Stimulated activated CD8-positive, alpha-beta memory T cell treated with anti-CD3 and anti-CD28 coated beads, Interleukin-15, amount 100 ng/mL, for 48 hours (primary cell): ENCODE measurements at places on chromosomes 3 and 15.

DNA sequence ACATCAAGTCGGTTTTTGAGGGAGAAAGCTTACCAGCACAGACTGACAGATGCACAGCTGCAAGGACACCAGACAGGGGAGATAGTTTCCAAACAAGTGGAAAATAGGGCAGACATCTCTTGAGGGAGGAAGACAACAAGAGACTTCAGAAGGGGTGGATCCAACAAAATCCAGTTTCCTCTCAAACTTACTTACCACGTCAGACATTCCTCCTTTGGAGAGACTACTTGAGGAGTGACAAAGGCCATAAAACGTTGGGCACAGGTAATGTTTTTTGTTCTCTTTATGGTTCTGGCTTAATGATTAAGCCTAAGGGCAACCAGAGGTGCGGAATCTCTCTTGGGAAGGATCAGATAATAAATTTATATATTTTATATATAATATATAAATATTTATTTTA is 76.1 kb downstream of the CD200 start:
- no peak for DNase-seq

DNA sequence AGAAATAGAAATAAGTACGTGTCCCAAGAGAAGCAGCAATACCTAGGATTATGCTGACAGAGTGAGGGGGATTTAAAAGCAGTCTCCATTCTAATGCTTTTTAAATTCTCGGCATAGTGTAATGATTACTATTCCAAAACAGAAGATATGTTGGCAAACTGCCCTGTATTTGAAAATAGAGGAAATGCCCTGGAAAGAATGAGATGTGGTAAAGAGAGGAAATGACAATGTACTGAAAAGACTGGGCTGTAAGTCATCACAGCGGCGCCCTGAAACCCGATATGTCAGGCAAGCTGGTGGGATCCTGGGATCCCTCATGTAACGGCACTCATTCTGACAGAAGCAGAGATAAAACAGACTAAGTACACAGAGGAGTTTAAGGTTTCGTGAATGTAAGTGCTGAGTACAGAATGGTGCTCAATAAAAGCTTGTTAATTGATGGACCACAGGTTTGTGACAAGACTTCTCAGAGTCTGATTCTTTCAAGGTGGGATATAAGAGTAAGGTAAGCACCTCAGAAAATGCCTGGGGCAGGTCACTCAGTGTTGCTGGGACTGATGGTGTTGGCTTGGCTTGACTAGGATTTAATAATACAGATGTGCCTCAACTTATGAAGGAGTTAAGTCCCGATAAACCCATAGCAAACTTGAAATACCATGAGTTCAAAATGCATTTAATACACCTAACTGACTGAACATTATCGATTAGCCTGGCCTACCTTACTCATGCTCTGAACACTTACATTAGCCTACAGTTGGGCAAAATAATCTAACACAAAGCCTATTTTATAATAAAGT is 91.4 kb downstream of the NFKBIZ start:
- DNase-seq = no peak

- no peak for DNase-seq
Observed at GRCh38 chr3:169644750-169645149, 18.8 kb downstream of the MECOM start.

GRCh38 chr3:4831580-4831950 is 147.7 kb upstream of the BHLHE40 start:
- DNase-seq = no peak

GRCh38 chr3:11904157-11904556 is 57.5 kb upstream of the TAMM41 start:
- DNase-seq = no peak

DNA sequence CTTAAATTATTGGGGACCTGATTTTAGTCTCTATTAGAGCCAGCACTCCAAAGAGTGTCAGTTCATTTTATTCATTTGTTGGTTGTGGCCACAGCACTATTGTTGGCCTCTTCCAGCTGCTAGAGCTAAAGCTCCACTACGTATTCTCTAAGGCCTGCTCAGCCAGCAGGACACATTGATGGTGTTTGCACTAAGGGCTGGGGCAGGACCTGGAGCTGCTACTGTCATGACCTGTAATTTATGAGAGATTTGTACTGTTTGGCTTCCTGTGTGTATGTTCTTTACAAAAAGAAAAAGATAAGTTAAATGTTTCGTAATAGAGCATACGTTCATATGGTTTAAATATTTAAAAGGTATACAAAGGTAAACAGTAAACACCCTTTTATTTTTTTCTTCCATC is 8.1 kb downstream of the GFM1 start:
- no peak for DNase-seq
